Activated effector memory CD4-positive, alpha-beta T cell treated with Interleukin-2 at 50 U/mL for 16 hours (primary cell): ENCODE measurements at places on chromosomes 5 and 9.

GRCh38 chr5:93636837-93637236, 53.8 kb downstream of the NR2F1 start:
- DNase-seq = no peak

GRCh38 chr5:120806202-120806601, 342.1 kb downstream of the PRR16 start:
- no peak for DNase-seq

- no peak for DNase-seq
Observed at GRCh38 chr5:129973716-129974426, 69.6 kb downstream of the CHSY3 start.

GRCh38 chr9:13879011-13879410, 434.9 kb downstream of the NFIB start:
- DNase-seq = no peak

DNA sequence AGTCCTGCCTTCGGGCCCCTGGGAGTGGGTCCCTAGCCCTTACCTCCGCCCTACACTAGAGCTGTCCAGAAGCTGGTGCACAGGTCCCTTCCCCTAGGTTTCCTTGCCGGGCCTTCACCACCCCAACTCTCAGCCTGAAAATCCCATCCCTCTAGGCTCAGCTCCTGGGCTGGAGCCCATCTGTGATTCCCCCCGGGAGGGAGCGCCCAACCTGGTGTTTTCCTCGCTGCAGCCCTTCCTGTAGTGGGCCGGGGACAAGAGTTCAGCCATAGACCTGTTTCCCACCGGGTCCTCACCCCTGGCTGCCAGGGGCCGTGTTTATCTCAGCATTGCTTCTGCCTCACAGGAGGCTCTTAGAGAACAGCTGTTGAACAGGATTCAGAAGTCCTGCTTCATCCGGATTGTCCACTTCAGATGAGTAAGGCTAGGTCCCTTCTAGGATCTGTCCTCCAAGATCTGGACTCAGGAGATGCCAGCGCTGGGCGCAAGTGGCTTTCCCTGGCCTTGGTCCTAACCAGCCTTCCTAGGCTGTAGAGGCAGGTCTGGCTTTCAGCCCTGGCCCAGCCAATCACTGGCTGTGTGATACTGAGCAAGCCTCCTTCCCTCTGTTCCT, 965 bp downstream of the GLIPR2 start:
- DNase-seq = no peak

- no peak for DNase-seq
Observed at GRCh38 chr9:122325124-122325523, 45.7 kb upstream of the PTGS1 start.

DNA sequence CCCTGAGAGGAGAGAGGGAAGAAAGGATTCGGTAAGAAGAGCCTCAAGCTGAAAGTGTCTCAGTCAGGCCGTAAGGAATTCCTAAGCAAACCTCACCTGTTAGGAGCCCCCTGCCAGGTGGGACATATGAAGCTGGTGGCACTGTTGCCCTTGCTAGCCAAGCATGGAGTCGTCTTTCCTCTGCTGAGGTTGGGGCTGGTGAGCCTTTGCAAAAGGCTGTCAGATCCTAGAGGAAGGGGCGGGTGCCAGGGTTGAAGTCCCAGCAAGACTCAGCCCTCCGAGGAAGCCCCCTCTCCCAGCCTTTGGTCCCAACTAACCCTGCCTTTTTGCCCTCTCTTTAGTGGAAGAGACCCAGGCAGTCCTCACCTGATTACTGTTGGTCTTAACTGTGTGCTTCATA, 5.5 kb upstream of the SMIM32 start:
- DNase-seq = no peak

GRCh38 chr5:137481596-137481995, 17.5 kb downstream of the SPOCK1 start:
- DNase-seq = no peak
